ENCODE measurements at places on chromosomes 16 and 17. TPM values are rescaled to one million over a fixed set of nuclear protein-coding genes. Genes with fewer than 3 reads are reported as not detected.

DNA sequence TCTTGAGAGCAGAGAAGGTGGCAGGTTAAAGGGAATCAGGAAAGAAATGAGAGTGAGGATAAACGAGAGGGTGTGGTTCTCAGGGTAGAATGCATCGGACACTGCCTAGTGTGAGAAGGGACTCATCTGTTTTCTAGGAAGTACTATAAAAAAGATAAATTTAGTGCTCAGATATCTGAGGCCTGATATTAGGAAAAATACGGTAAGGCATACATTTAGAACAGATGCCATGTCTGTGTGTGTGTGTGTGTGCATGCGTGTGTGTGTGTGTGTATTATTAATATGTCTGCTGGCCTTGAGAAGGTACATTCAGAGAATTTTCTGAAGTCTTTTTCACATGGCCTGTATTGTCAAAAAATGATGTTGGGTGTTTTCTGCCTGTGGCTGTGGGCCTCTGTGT, 414.8 kb downstream of the MAF start:
- no peak for ATAC-seq

GRCh38 chr17:72417627-72418026, 296.8 kb downstream of the SOX9 start:
- no peak for ATAC-seq

The KRT24 gene
- not detected for total RNA-seq

The WDR59 gene
- 107 TPM for total RNA-seq

DNA sequence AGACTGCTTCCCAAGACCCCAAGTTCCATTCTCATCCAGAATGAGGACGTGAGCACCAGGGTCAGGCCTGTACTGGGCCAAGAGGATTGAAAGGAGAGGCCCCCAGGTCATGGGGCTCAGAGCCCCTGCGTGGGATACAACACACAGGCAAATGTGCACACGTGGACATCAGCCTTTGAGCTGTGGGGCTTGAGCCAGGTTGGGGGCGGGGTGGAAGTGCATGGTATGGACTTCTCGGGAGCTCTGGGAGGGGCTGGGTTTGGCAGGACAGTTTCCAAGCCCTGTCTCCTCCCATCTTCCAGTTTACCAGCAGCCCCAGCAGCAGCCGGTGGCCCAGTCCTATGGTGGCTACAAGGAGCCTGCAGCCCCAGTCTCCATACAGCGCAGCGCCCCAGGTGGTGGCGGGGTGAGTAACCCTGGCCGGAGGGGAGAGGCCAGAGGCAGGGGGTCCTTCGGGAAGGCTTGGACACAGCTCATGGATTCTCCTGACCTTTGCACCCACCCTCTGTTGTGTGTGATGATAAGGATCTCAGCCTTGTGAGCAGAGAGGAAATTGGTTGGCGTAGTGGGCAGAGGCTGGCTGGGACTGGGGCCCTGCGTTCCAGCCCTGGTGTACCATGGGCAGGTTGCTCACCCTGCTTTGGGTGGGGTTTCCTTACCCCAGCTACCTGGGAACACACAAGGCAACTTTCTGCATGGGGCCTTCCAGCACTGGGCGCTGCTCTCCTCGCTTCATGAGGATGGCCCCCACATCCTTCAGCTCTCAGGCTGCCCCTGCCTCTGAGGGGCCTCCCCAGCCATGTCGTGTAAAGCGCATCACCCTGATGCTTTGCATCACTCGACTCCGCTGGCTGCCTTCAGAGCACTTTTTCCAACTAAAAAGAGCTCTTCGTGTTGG, 10.4 kb upstream of the LASP1NB start:
- ATAC-seq: no peak

The HOXB7 gene
- total RNA-seq: 0.95 TPM

The KRT25 gene
- total RNA-seq: not detected

The TADA2A gene
- total RNA-seq: 29.2 TPM

- ATAC-seq: peak; percentile 93
Measured at GRCh38 chr17:2215616-2216364, 87.8 kb downstream of the SMG6 start.

GRCh38 chr16:56679818-56680217, 2.5 kb upstream of the MT1X start:
- peak; percentile 81 for ATAC-seq

DNA sequence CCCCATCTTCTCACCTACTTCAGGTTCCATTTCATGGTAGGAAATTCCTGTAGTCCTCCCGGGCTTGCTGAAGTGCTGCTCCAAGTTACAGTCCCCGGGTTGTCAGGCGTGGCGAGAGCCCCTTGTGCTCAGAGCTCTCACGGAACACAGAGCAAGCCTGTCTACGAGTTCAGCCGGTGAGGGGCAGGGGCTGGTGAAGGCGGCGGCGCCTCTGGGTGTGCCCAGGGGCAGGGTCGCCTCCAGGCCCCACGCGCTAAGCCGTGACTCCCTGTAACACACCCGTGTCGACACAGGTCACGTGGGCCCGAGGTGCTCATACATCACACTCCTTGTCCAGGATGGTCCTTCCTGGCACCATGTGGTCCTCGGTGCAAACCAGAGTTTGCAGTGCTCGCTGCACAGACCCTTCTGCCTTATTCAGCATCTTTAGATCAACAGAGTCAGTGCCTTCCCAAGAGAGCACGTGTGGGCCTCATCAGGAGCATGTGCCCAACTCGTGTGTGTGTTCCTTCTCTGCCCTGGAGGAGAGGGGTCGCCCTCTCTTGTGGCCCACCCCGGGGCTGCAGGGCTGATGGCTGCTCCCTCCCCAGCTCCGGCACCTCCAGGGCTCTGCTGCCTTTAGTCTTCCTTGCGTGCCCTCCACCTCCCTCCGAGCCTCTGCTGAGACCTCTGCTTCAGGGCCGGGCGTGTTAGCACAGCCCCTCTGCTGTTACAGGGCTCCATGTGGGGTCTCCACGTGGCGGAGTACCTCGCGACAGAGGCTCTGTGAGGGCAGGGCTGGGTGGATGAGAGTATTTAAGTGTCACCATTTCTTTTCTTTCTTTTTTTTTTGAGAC, 51.2 kb downstream of the WDR45B start:
- no peak for ATAC-seq

The UTS2R gene
- total RNA-seq: not detected

DNA sequence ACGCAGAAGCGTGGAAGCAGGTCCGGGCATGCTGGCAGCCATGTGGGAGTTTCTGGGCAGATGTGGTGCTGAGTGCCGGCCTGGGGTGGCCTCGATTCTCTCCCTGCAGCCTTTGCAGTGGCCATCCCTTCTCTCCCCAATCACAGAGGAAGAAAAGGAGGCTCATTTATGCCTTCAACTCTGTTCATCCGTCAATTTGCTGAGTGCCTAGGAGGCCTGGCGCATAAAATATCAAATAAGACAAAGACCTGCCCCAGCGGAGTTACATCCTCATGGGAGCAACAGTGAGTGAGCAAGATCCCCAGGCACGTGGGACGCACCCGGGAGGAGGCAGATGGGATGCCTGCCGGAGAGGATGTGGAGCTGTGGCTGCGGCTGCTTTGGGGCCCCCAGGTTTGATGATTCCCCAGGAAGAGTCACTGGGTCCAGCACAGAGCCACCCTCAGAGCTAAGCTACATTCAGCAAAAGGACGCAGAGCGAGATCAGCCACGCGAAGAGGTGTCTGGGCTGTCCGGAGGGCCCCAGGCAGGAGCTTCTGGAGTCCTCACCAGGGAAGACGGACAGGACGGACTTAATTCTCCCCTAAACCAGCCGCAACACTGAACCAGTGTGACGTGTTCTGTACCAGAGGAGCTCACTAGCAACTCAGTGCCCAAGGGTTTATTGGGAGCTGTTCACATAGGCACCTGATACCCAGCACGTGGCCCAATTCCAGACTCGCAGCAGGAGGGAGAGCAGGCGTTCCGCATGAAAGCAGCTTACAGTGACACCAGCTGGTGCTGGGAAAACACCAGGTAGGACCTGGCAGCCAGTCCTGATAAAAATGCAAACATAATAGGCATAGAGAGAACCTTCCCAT, 11.3 kb downstream of the CA5A start:
- no peak for ATAC-seq

- ATAC-seq: no peak
Measured at GRCh38 chr16:21026846-21027245, 123.8 kb downstream of the DNAH3 start.

DNA sequence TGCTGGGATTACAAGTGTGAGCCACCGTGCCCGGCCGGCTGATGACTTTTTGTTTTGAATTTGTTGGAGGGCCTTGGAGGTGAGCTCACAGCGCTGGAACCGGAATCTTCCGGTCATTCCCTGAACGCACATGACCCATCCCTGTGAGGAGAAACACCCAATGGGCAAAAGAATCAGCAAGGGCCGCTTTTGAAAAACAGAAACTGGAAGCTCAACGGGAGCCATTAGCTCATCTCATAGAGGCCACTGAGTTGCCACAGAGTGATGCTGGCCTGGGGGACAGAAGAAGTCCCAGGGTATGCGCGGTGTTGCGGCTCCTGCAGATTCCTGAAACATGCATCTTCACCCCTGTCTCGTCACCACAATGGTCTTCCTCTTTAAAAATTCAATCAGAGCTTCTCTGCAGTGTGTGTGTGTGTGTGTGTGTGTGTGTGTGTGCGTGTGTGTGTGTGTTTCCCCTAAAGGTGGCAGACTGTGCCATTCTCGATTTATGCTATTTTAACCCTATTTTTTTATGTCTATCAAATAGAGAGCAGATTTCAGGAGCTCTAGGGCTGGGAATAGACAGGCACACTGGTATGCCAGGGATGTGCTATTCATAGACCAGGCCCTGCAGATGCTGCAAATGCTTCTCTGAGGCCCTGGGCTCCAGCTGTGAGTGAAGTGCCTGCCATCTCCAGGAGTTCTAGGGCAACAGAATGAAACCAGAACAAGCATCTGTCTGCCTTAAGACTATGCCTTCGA, 68.3 kb downstream of the MARCHF10 start:
- ATAC-seq: no peak

GRCh38 chr16:77897129-77897437, 108.7 kb downstream of the VAT1L start:
- ATAC-seq: no peak

GRCh38 chr16:31094088-31094423, 541 bp downstream of the VKORC1 start:
- no peak for ATAC-seq

GRCh38 chr17:77916703-77917481, 41.6 kb upstream of the TNRC6C start:
- ATAC-seq: no peak

The SLC16A13 gene
- 10.7 TPM for total RNA-seq

The NPIPA8 gene
- 24.2 TPM for total RNA-seq

DNA sequence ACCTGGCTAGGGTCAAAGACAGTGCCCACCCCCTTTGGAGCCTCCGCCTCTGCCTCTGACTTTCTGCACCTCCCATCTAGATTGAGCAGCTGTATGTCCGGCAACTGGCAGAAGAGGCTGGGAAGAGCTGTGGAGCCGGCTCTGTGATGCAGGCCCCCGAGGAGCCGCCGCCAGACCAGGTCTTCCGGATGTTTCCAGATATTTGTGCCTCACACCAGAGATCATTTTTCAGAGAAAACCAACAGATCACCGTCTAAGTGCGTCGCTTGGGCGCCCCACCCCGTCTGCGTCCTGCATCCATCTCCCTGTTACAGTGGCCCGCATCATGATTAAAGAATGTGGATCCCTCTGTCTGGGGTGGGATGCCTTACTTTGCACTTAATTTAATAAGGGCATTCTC, 22.1 kb downstream of the IRF8 start:
- no peak for ATAC-seq

- no peak for ATAC-seq
Measured at GRCh38 chr17:49976828-49977202, 7.8 kb downstream of the DLX4 start.

DNA sequence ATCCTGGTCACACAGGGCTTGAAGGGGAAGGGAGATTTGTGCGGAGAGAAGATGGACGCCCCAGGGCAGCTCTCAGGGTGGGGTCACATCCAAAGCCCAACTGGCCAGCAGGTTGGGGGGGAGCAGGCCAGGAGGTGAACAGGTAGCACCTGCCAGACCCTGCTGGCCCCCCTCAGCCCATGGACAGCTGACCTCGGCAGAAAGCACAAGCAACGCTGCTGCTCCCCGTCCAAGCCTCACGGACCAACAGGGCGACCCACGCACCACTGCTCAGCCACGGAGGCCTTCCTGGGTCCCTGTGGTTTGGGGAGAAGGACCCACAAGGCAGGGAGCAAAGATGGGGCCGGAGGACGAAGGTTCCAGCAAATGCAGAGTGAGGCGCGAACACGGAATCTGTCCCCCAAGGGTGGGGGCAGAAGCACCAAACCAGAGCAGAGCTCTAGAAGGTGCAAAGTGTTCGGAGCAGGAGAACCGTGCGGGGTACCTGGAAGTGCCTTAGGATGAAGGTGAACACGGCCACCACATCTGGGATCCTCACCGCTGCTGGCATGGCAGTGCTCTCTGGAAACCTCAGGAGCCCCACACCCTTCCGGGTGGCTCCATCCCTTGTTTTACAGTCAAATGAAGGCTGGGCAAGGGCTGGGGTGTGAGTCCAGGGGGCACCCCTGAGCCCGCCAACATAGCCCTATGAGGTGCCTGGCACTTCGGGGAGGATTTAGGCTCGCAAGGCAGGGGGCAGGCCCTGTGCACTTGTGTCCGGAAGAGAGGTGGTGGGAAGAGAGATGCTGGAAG, 17.9 kb downstream of the CEP295NL start:
- ATAC-seq: no peak

The NEUROD2 gene
- not detected for total RNA-seq

- no peak for ATAC-seq
Measured at GRCh38 chr17:12693640-12694039, 27.9 kb downstream of the MYOCD start.

DNA sequence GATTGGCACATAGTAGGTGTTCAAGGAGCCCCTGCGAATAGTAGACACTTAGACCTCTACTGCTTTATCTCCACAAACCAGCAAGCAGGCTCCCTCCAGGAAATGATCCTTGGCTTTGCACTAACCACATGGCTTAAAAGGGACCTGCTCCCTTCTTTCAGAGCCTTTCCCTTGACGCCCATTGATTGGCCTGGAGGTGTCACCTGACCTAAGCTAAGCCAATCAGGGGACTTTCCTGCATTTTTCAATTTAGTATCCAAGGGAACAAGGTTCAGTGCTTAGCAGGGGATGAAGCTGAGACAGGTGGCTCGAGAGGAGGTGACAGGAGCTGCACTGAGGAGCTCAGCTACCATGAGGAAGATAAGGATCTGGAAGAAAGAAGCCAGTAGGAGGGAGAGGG, 52.8 kb downstream of the CLEC19A start:
- no peak for ATAC-seq

GRCh38 chr16:60651346-60651745, 1384.9 kb downstream of the CDH8 start:
- ATAC-seq: no peak

DNA sequence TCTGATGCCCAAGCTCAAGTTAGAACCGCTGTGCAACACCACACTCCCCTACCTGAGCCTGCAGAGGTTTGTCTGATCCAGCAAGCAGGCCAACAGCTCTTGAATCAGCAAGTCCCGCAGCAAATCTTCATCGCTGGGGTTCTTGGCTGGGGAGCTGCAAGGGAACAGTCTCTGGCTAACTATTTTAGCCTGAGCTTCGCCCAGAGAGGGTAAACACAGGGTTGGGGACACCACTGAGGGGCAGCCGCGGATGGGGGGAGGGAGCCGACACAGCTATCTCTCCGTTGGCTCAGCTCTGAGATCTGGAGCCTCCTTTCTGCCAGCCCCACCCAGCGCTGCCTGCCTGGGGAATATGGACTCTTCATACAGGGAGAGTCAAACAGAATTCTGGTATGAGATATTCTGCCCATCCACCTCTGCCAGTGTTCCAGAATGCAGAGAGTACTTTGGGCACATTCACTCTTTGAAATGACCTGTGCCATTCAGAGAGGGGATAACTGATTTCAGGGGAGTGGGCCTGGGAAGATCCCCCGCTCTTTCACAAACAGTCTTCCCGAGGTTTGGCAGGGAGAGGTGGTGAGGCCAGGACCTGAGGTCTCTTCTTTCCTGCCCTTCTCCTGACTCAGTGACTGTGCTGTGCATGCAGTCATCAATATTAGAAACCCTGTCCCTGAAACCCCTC, 7.4 kb downstream of the GIP start:
- no peak for ATAC-seq

- ATAC-seq: peak; percentile 49
Measured at GRCh38 chr17:40303009-40303657, 5.8 kb upstream of the RARA start.
